ENCODE measurements at places on chromosomes 7 and 10.

DNA sequence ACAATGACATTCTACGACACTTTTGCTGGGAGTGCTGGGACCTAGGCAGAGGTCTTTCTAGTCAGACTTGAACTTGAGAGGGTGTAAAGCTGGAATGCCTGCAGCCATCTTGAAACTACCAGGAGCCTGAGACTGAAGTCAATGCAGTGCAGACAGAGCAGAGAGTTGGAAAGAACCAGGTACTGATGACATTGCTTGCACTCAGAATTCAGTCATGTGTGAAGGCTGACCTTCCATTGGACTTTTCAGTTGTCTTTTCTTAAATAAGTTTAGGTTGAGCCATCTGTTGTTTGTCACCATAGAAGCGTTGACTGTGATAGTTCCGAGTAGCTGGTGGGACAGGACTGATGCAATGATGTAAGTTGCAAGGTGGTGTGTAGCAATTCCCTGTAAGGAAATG, 3.1 kb upstream of the PLPP4 start:
- no peak overlapping the region for H3K4me3 ChIP-seq
- H3K36me3 ChIP-seq: no peaks in the 10 kb centered on the region
- H3K4me1 ChIP-seq: no peaks in the 10 kb centered on the region
- H3K27me3 ChIP-seq: peaks cover 32% of the 10 kb centered on the region
- DNase-seq: no peak

- no peaks in the 10 kb centered on the region for H3K36me3 ChIP-seq
- H3K27ac ChIP-seq: no peak overlapping the region
- no peaks in the 10 kb centered on the region for H3K4me1 ChIP-seq
- no peak for DNase-seq
- no peak overlapping the region for H3K4me3 ChIP-seq
Measured at GRCh38 chr7:149753375-149754233, 19.8 kb downstream of the ZNF467 start.

GRCh38 chr7:77619314-77619713, 76.9 kb upstream of the RSBN1L start:
- no peaks in the 10 kb centered on the region for H3K4me1 ChIP-seq
- no peak overlapping the region for H3K4me3 ChIP-seq
- H3K27me3 ChIP-seq: no peaks in the 10 kb centered on the region

- DNase-seq: no peak
- H3K4me3 ChIP-seq: no peak overlapping the region
- no peaks in the 10 kb centered on the region for H3K27me3 ChIP-seq
- H3K36me3 ChIP-seq: no peaks in the 10 kb centered on the region
- no peak overlapping the region for H3K27ac ChIP-seq
Measured at GRCh38 chr10:105658696-105659095, 1017.6 kb downstream of the SORCS3 start.

DNA sequence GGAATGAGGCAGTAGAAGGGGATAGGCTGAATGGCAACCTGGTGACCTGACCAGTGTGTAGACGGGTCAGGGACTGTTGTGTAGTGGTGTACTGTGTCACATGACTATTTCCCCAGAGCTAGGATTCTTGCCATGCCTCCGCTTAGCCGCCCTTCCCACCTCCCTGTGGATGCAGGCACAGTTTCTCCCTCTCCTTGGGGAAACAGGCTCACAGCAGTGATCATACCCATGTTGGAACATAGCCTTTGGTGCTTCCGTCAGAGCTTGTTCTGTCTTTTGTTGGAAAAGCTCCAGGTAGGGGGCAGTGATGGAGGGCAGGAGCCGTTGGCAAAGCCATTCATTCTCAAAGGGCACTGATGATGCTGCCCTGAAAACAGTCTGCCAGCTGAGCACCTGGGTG, 44.3 kb downstream of the OGDH start:
- peaks cover 22% of the 10 kb centered on the region for H3K36me3 ChIP-seq
- DNase-seq: no peak
- no peaks in the 10 kb centered on the region for H3K27me3 ChIP-seq
- no peak overlapping the region for H3K27ac ChIP-seq
- H3K4me1 ChIP-seq: peaks cover 2% of the 10 kb centered on the region

DNA sequence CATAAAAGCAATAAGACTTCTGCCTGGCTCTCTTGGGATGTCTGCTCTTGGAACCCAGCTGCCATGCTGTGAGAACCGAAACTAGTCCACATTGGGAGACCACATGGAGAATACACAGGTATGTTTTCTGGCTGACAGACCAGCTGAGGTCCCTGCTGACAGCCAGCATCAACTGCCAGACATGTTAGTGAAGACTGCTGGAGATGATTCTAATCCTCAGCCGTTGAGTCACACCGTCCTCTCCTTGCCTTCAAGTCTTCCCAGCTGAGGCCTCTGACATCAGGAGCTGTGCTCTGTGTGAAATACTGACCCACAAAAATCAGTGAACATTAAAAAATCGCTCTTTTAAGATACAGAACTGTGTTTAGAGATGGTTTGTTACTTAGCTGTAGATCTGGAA, 36.9 kb upstream of the AGR2 start:
- DNase-seq: no peak
- no peak overlapping the region for H3K27ac ChIP-seq
- no peaks in the 10 kb centered on the region for H3K4me1 ChIP-seq
- no peak overlapping the region for H3K4me3 ChIP-seq
- no peaks in the 10 kb centered on the region for H3K27me3 ChIP-seq
- H3K36me3 ChIP-seq: no peaks in the 10 kb centered on the region

- no peaks in the 10 kb centered on the region for H3K27me3 ChIP-seq
- peak overlapping the region; percentile 89 for H3K4me3 ChIP-seq
- H3K4me1 ChIP-seq: peaks cover 37% of the 10 kb centered on the region
- H3K36me3 ChIP-seq: no peaks in the 10 kb centered on the region
- peak overlapping the region; percentile 92 for H3K27ac ChIP-seq
Measured at GRCh38 chr7:112940314-112940732, 146.3 kb downstream of the GPR85 start.

GRCh38 chr10:121244818-121245217, 353.4 kb downstream of the FGFR2 start:
- no peak for DNase-seq
- no peaks in the 10 kb centered on the region for H3K36me3 ChIP-seq
- H3K27me3 ChIP-seq: peaks cover 6% of the 10 kb centered on the region
- no peak overlapping the region for H3K4me3 ChIP-seq
- H3K4me1 ChIP-seq: no peaks in the 10 kb centered on the region
- H3K27ac ChIP-seq: no peak overlapping the region

- peaks cover 4% of the 10 kb centered on the region for H3K27me3 ChIP-seq
- no peak overlapping the region for H3K27ac ChIP-seq
- no peak overlapping the region for H3K4me3 ChIP-seq
- no peaks in the 10 kb centered on the region for H3K36me3 ChIP-seq
- DNase-seq: no peak
- peaks cover 19% of the 10 kb centered on the region for H3K4me1 ChIP-seq
Measured at GRCh38 chr7:151000897-151001495, 10.2 kb downstream of the NOS3 start.

- H3K4me3 ChIP-seq: no peak overlapping the region
- DNase-seq: no peak
- no peaks in the 10 kb centered on the region for H3K4me1 ChIP-seq
- H3K36me3 ChIP-seq: no peaks in the 10 kb centered on the region
- H3K27ac ChIP-seq: no peak overlapping the region
Measured at GRCh38 chr10:4427532-4427931, 398.5 kb upstream of the AKR1E2 start.

DNA sequence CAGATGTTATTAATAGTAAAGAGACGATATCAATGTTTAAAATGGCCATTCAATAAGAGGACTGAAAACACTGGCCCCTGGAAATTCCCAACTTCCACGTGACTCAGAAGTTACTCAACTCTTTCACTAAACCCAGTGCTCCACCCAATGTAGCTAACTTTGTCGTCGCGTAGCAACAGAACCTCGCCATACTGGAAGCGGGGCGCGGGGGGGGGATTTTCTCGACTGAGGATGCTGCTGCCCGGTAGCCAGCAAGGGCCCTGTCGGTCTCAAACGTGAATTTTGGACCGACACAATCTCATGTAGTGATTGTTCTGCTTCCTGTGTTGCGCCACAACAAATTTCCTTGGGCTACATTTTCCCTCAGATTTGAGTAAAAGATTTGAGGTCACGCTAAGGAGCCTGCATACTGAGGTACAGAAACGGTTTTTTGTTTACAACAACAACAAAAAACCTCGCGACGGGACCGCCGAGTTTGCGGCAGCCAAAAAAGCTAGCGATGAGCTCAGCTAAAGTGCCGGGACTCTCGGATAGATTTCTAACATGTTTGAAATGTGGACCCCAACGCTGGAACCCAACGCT, 977 bp upstream of the SFR1 start:
- H3K4me1 ChIP-seq: peaks cover 51% of the 10 kb centered on the region
- H3K4me3 ChIP-seq: peak overlapping the region; percentile 84
- H3K27me3 ChIP-seq: no peaks in the 10 kb centered on the region
- H3K36me3 ChIP-seq: peaks cover 9% of the 10 kb centered on the region
- H3K27ac ChIP-seq: peak overlapping the region; percentile 95

DNA sequence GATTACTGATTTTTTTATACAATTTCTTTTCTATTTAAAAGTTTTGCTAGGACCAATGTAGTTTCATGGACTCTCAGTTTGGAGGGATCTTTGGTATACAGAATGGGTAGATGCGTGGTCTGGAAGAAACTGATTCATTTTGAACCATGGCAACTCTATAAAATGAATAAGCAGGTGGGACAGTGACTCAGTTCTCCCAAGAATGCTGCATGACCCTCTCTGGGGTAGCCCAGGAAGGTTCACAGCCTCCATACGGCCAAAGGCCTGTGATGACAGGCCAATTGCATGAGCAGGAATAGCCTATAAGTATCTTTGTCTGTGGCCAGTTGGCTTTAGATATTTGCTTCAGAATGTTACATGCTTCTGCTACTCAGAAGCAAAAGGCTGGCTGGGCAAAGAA, 113.3 kb upstream of the RSU1 start:
- no peak overlapping the region for H3K4me3 ChIP-seq
- DNase-seq: peak; percentile 14
- H3K36me3 ChIP-seq: no peaks in the 10 kb centered on the region
- H3K4me1 ChIP-seq: peaks cover 9% of the 10 kb centered on the region

GRCh38 chr7:87188930-87189329, 30.6 kb downstream of the TMEM243 start:
- H3K4me1 ChIP-seq: peaks cover 27% of the 10 kb centered on the region
- peak overlapping the region; percentile 28 for H3K27ac ChIP-seq
- DNase-seq: no peak
- peaks cover 70% of the 10 kb centered on the region for H3K36me3 ChIP-seq

DNA sequence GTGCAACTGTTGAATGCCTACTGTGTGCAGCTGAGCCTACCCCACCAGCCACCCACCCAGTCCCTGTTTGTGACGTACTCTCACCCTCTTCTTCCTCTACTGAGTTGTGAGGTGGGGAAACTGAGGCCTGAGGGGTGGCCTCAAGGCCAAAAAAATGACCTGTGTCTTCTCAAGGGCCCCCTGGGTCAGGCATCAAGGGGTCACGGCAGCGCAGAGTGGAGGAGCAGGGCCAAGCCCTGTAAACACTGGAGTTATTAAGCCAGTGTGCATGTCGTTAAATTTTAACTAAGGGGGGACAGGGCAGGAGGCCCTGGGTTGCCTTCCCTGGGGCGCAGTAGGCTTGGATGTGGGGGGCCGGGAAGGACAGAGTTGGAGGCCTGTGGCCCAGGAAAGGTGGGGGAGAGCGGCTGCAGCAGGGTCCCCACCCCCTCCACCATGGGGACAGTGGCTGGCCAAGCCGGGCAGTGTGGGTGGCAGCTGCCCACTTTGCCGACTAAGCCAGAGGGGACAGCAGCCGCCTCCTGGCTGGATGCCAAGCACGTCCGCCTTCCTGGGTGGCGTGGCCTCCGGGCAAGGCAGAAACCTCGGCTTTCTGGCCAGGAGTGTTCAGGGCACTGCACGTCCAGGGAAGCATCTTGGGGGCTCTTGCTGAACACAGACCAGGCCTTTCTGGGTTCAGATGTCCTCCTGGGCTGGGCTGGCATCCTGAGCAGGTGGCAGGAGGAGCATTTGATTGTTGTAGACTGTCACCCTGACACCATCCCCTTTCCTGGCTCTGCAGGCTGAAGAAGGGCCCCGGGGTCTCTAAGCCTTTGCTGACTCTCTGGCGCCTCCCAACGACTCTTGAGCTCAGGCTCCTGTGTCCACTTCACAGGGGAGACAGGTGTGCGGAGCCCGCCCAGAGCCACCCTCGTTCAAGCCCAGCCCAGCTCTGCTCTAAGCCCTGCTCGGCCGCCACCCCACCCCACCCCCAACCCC, 1.9 kb downstream of the SLC29A4 start:
- peak; percentile 33 for DNase-seq
- no peak overlapping the region for H3K4me3 ChIP-seq
- no peak overlapping the region for H3K27ac ChIP-seq
- H3K27me3 ChIP-seq: peaks cover 18% of the 10 kb centered on the region

DNA sequence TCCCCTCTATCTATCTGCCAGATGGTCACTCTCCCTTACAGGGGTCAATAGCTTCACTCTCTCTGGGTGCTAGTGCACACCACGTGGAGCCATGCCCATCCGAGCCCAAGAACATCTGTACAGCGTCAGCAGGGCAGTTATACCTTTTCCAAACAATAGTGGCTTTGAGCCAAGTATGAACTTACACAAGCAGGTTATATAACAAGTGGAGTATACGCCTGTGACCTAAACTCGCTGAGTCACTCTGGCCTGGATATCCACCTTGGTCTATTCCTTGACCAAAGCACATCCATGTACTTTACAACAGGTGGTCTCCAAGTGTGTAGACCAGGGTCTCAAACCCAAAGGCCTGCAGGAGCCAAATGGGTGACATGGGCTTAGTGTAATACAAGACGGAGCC, 20.3 kb downstream of the PLAC9 start:
- H3K4me3 ChIP-seq: no peak overlapping the region
- H3K36me3 ChIP-seq: peaks cover 70% of the 10 kb centered on the region
- DNase-seq: no peak
- H3K27me3 ChIP-seq: no peaks in the 10 kb centered on the region
- peaks cover 15% of the 10 kb centered on the region for H3K4me1 ChIP-seq

- H3K36me3 ChIP-seq: peaks cover 25% of the 10 kb centered on the region
- H3K4me1 ChIP-seq: peaks cover 52% of the 10 kb centered on the region
- no peak overlapping the region for H3K4me3 ChIP-seq
- DNase-seq: no peak
- H3K27ac ChIP-seq: no peak overlapping the region
Measured at GRCh38 chr7:74674166-74674565, 16.6 kb downstream of the GTF2I start.

DNA sequence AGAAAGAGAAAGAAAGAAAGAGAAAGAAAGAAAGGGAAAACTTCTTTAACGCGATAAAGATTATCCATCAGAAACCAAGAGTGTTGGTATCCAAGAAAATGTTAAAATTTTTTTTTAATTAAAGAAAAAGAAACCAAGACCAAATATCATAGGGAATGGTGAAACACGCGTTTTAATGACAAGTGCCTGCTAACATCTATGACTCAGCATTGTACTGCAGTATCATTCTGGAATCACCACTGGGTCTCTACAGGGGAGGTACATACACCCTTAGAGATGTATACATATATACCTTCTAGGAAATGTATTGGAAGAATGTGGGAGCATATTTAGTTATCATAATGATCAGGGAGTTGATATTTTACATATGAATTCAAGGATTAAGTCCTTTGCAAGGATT, 32.1 kb upstream of the PIK3AP1 start:
- no peak overlapping the region for H3K27ac ChIP-seq
- H3K4me1 ChIP-seq: peaks cover 23% of the 10 kb centered on the region
- no peak for DNase-seq
- H3K27me3 ChIP-seq: no peaks in the 10 kb centered on the region

- no peak for DNase-seq
- H3K4me1 ChIP-seq: peaks cover 6% of the 10 kb centered on the region
- H3K4me3 ChIP-seq: no peak overlapping the region
- peaks cover 70% of the 10 kb centered on the region for H3K36me3 ChIP-seq
- no peak overlapping the region for H3K27ac ChIP-seq
- no peaks in the 10 kb centered on the region for H3K27me3 ChIP-seq
Measured at GRCh38 chr7:138510003-138510402, 49.9 kb downstream of the TRIM24 start.

GRCh38 chr10:114471906-114472876, 67.9 kb upstream of the AFAP1L2 start:
- H3K27ac ChIP-seq: peak overlapping the region; percentile 56
- H3K36me3 ChIP-seq: peaks cover 8% of the 10 kb centered on the region
- H3K27me3 ChIP-seq: no peaks in the 10 kb centered on the region
